ENCODE measurements at places on chromosomes 6 and 20.

- no peak for DNase-seq
Observed at GRCh38 chr6:147538821-147539220, 30.3 kb downstream of the SAMD5 start.

- no peak for DNase-seq
Observed at GRCh38 chr6:167690931-167691330, 135.8 kb upstream of the AFDN start.

- DNase-seq, result no peak
Observed at GRCh38 chr6:129440691-129441090, 269.3 kb downstream of the ARHGAP18 start.

DNA sequence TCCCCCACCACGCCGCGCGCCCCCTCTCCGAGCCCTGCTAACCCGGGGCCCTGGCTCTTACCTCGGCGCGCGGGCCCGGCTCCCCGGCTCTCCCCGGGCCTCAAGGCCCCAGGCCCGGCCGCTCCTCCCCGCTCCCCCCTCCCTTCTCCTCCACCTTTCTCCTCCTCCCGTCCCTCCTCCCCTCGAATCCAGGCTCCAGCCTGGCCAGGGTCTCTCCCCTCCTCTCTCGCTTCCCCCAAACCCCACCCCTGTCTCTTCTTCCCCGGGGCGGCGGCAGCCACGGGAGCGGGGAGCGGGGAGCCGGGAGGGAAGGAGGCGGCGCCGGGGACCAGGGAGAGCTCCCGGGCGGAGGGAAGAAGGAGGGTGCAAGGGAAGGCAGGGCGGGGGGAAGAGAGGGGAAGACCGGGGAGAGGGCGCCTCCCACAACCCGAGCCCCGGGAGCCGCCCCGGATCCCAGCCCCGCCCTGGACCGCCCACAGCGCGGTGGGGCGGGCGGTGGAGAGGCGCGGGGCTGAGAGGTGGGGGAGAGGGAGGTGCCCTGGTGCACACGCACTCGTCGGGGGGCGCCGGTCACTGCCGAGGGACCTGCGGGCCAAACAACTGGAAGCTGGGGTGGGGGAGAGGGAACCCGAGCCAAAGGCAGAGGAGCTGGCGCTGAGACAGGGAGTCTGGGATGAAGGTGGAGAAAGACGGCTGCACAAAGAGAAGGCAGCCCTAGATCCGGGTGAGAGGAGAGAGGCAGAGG is at the start of gene GABBR1:
Gene GABBR1 (minus strand): TSS at position 395 of the 745 bp plus-strand sequence. CDS start 798 bp downstream, outside the sequence.
- peak; percentile 66 for DNase-seq

- DNase-seq, result no peak
Observed at GRCh38 chr6:159615918-159616317, 77.1 kb downstream of the SOD2 start.

DNA sequence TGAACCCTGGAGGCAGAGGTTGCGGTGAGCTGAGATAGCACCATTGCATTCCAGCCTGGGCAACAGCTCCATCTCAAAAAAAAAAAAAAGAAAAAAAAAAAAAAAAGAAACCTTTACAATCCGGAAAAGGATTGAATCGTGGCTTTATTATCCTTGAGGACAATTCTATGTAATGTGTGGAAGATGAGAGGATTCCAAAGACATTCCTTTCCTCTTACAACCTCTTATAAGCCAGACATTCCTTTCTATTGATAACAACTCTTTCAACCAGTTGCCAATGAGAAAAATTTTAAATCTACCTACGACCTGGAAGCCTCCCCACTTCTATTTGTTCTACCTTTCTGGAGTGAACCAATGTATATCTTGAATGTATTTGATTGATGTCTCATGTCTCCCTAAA is 91.2 kb upstream of the EEF1E1 start:
- no peak for DNase-seq

DNA sequence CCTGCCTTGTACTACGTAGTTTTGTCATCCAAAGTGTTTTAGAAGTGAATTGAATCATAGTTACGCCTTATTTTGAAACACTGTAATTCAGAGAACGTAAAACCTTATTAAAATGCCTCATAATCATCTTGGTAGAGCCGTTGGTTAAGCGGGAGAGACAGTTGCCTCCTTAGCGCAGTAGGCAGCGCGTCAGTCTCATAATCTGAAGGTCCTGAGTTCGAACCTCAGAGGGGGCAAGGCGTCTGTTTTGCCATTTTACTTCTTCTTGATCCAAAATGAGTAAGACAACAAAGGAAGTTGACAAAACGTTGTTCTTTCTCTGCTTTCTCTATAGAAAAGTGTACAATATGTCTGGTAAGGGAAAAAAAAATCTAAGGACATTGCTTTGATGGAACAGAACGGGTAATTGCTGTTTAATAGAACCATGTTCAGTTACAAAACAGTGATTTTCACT is 20.7 kb upstream of the TRIM27 start:
- DNase-seq, result peak; percentile 77

GRCh38 chr6:161215193-161215592 is 58.7 kb downstream of the AGPAT4 start:
- DNase-seq, result no peak

GRCh38 chr6:41692080-41692675 is 43.2 kb downstream of the TFEB start:
- no peak for DNase-seq

GRCh38 chr6:39137245-39137644 is 22.3 kb upstream of the SAYSD1 start:
- DNase-seq, result peak; percentile 8

DNA sequence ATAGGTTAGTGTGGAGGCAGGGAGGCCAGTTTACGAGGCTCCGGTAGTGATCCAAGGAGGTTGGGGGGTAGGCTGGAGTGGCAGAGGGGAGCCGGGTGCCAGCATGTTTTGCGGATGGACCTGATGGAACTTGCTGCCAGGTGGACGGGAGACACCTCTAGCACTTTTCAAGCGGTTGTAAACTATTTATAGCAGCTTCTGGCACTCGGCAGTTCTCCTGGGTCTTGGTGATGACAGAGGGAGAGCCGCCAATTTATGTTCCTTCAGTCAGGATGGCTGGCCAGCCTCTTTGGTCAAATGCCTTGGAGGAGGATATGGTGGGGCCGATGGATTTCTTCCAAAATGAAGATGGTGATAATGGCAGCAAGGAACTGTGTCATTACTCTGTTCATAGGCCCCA is 28.8 kb downstream of the TFAP2C start:
- no peak for DNase-seq

- no peak for DNase-seq
Observed at GRCh38 chr20:21322083-21322710, 19.1 kb downstream of the XRN2 start.

DNA sequence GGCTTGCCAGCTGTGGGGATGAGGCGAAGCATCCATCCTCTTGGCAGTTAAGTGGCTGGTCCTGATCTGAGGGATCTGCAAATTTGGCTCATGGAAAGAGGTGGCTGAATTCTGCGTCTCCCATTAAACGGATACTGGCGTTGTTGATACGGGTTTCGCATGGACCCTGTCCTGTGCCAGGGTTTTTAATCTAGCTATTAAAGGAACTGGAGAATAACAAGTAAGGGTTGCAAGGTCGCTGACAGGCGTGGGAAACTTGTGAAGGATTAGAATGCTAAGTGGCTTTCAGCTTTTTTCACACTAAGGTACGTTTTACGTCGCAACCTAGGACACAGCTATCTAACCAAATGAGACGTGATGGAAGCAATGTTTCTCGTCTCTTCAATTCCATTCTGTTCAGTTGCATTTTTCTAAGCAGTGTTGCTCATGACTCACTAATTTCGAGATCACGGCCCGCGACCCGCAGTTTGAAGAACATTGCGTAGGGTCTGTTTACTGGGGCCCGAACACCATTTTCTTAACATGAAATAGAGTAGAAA is 852 bp downstream of the GMNN start:
- peak; percentile 51 for DNase-seq

- peak; percentile 58 for DNase-seq
Observed at GRCh38 chr20:21251278-21251677, 51.9 kb upstream of the XRN2 start.

- DNase-seq, result peak; percentile 21
Observed at GRCh38 chr6:73585566-73586415, 65.0 kb upstream of the EEF1A1 start.

DNA sequence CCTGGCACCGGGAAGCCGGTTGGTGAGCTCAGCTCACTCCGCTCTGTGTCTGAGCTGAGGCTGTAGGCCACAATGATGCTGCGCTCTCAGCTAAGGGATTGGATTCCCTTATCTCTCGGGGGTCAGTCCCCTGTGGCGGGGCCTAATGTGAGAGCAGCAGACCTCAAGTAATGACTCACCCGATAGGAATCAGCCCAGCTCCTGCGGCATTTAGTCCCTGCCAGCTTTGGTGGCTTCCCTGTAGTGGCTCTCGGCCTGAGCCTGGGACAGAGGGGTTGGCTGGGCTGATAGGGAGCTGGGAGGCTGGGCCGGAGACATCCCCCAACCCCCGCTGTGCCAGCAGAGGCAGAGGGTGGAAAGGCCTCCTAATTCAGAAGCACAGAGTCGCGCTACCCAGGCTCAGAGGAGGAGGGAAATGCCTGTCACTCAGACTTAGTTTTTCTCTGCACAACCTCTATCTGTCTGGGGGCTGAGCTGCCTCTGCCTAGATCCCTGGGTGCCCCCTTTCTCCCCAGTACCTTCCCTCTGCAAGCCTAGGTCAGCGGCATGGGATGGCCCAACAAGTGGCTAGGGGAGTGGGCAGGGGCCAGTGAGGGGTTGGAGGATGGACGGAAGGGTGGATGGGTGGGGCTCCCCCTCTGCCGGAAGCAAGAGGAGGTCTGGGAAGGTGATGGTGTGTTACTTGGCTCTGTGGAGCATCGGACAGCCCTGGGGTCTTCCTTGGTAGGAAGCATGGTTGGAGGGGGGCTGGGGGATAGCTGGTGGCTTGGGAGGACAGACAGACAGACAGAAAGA is 92.2 kb downstream of the CDH22 start:
- DNase-seq, result no peak

DNA sequence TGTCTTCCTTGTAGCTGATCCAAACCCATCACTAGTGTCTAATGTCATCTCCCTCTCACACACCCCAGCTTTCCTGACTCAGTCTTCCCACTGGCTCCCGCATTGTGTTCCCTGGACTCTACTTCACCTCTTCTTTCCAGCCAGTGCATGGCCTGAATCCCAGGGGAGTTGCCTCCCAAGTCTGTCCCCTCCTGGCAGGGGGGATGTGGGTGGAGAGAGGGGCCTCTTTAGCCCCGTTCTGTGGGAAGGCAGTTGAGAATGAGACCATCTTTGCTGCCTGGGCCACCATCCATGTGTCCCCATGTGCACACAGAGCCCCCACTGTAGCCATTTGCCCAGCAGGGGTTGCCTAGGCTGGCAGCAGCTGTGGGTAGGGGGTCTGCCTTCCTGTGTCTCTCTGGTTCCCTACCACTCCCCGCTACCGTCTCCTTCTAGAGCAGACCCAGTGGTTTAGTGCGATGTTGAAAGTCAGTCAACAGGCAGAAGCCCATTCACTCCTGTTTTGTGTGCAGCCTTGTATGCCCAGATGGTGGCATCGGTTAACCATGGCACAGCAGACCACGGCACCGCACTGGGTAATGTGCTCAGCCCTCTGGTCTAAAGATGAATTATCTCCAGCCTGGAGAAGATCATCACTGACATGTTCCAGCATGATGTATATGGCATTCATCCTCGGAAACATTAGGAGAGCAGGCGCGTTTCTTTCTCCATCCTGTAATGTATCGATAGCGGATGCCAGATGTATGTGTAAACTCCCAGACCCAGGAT is 178.8 kb upstream of the SNX9 start:
- DNase-seq, result peak; percentile 36

DNA sequence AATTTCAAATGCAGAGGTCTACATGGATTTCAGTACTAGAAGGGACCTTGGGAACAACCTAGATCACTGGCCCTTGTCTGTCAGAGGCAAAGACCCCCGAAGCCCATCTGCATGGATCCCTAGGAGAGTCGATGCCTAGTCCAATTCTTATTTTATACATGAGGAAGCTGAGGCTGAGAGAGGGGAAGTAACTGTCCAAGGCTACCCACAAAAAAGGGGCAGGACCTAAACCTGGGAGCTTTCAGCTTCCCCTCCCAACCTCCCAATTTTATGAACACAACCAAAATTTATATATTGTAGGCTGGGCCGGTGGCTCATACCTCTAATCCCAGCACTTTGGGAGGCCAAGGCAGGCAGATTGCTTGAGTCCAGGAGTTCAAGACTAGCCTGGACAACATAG is 73.2 kb downstream of the TRERF1 start:
- DNase-seq, result no peak

DNA sequence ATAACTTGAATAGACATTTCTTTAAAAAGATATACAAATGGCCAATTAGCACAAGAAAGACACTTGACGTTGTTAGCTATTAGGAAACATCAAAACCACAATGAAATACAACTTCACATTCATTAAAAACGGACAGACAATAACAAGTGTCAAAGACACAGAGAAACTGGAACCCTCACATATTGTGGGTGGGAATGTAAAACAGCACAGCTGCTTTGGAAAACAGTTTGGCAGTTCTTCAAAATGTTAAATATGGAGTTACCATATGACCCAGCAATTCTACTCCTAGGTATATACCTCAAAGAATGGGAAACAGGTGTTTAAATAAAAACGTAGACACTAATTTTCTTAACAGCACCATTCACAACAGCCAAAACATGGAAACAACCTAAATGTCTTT is 100.5 kb upstream of the SLC22A23 start:
- DNase-seq, result no peak

DNA sequence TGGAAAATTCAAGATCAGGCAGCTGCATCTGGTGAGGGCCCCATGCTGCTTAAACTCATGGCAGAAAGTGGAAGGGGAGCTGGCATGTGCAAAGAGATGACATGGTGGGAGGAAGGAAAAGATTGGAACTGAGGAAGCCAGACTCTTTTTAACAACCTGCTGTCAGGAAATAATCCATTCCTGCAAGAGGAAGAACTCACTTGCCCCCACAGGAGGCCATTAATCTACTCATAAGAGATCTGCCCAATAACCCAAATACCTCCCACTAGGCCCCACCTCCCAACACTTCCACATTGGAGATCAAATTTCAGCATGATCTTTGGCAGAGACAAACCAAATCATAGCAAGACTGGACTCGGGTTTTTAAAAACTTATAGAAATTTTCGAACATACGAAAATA is 200.5 kb upstream of the KCNQ5 start:
- DNase-seq, result no peak

GRCh38 chr6:100700009-100700408 is 181.1 kb downstream of the ASCC3 start:
- DNase-seq, result no peak

- no peak for DNase-seq
Observed at GRCh38 chr6:7544597-7544996, 3.1 kb downstream of the DSP start.

GRCh38 chr20:35491823-35492222 is 36.4 kb downstream of the CEP250 start:
- no peak for DNase-seq

DNA sequence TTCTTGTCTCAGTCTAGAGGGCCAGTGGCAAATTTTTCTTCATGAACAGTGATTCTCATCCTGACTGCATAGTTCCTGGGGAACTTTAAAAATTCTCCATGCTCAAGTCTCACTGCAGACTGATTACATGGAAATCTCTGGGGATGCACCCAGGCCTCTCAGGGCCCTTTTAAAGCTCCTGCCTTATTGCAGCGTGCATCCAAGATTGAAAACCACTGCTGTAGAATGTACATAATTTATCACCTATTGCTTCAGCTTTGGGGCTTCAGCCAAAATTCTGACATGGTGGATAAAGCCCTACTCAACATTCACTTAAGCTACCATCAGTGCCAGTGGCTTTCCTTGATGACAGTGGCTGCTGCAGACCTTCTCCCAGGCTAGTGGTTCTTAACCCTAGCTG is 143.8 kb downstream of the BTBD3 start:
- no peak for DNase-seq

- DNase-seq, result no peak
Observed at GRCh38 chr20:60242836-60243505, 284.7 kb downstream of the CDH26 start.

- DNase-seq, result peak; percentile 44
Observed at GRCh38 chr20:4592316-4593148, 129.2 kb upstream of the PRND start.
